AG20443 (cell line): ENCODE measurements at places on chromosomes 1 and 21.

DNA sequence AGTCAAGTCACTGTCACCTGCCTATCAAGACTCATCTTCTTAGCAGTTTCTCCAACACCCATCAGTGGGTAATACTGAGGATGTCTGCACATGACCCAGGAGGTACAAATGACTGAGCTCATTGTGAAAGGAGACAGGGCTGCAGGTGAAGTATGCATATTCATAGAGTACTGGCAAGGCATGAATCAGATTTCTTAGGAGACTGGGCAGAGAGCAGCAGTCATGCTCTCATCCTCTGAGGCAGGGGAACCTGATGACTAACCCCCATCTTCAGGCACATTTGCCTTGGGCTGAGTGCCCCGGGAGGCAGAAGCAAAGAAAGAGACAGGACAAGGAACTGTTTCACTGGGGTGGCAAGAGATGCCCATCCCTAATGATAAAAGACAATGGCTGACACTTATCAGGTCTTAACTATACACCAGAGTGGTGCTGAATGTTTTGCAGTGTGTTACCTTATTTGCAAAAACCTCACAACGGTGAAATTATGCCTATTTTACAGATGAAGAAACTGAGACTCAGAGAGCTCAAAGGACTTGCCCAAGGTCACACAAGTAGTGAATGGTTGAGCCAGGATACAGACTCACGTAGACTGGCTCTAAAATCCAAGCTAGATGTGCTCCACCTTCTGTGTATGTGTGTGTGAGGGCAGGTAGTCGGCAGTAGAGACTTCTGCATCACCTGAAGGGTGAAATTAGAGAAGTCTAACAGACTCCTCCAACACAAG is 9.2 kb upstream of the GRHL3 start:
- peak; percentile 18 for DNase-seq

- no peak for DNase-seq
Observed at GRCh38 chr1:53303726-53304515, 23.9 kb downstream of the LRP8 start.

DNA sequence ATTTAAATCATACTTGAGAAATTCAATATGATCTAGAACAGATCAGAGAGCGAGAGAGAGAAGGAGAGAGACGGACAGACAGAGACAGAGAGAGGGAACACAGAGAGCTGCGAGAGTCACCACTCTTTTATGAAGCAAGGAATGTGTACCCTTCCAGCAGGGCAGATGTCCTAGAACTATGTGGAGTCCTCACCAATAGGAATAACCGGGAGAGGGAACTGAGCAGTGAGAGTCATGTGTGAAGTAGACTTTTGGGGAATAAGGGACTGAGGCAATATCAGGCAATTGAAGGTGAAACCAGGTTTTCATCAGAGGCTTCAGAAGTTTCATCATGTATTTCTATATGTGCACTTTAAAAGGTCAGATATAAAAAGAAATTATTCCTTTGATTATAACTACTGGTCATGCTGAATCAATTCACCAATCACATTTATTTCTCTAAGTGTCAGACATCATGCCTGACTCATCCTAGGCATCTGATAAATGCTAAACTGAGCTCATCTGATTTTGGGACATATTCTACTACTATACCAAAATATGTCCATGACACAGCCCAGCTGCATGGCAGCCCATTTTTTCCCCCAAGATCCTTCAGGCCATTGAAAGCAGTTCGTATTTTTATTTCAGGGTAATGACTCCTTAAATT is 22.4 kb downstream of the VTCN1 start:
- DNase-seq, result peak; percentile 47

- DNase-seq, result peak; percentile 34
Observed at GRCh38 chr1:3170561-3171453, 101.8 kb downstream of the PRDM16 start.

DNA sequence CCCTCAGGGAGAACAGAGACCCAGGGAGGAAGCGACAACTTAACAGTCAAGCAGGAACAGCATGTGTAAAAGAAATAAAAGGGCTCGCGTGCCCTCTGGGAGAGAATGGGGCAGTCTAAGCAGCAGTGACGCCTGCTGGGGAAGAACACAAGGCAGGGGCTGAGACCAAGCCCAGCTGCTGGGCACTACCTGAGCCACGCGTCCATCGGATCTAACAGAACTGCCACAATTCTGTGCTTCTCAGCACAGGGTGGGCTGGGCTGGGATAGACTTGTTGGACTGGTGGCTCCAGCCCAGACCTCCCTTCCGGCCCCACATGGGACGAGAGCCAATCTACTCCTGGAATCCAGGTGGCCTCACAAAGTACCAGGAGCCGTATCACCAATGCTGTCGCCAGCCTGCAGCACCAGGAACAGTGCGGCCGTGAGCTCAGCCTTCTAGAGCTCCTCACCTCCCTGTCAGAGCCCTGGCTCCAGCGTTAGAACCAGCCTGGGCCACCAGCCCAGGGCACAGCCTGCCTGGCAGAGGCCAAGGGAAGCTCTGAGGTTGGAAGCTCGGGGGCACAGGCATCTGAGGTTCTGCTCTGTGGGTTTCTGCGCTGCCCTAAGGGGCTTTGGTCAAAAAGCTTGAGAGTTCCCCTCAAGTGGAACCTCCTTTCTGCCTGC is 7.4 kb downstream of the LRRC47 start:
- no peak for DNase-seq

DNA sequence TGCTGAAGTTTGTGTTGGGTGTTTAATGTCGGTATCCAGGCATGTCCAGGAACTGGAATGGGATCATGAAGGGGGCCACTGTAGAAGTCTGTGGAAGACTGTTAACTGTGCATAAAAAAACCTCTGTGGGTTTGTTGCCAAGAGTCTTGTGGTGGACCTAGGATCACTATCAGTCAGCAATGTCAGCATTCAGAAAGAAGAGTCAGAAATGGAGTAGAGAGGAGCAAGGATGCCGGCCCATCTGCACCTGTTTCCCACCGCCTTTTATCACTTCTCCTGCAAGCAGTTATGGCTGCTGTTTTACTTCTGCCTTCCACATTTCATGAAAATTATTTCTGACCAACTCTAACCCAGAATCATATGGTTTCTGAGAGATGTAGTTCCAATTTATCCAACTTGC is 36.7 kb downstream of the CLCA4 start:
- DNase-seq, result no peak

- DNase-seq, result no peak
Observed at GRCh38 chr1:43419627-43420425, 30.1 kb downstream of the SZT2 start.

- DNase-seq, result peak; percentile 6
Observed at GRCh38 chr1:188782220-188782841, 1695.3 kb downstream of the BRINP3 start.

DNA sequence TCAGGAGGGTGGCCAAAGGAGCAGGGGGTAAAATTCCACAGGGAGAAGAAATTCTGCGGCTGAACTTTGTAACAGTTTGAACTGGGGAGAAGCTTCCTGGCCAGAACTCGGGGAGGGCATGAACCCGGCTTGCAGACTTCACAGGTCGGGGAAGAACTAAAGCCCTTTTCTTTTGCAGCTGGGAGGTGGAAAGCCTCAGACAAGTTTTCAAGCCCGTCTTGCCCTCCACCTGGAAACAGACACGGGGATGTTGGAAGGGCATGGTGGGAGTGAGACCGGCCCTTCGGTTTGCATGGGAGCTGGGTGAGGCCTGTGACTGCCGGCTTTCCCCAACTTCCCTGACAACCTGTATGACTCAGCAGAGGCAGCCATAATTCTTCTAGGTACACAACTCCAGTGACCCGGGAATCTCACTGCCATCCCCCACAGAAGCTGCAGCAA is 11.3 kb downstream of the THEM4 start:
- no peak for DNase-seq

DNA sequence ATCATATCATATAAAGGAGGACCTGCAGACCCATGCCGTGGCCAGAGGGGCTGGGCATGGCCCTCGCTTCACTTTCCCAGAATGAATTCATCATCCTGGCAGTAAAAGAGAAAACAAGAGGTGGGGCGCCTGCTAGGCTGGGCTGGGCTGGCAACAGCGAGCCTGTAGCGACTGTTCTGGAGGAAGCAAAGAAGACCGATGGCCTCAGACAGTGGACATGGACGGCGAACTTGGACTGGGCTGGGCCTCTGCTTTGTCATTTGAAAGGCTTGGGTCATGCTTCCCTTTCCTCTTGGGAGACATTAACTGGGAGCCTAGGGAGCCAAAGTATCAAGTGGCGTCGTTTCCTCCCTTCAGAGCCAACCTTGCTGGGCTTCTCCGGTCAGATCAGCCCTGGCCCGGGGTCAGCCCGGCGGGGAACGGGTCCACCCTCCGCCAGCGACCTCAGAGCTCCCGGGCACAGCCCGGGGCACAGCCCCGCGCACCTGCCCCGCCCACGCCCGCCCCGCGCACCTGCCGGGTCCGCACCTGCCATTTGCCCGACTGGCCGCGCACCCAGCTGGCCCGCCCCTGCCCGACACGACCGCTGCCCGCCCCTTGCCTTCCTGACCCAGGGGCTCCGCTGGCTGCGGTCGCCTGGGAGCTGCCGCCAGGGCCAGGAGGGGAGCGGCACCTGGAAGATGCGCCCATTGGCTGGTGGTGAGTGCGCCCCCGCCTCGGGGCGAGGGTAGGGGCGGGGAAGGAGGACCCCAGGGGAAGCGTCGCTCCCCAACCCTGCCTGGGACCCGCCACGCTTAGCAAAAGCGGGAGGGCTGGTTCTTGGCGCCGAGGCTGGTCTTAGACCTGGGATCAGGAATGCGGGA is at the start of gene FAM3B:
Gene FAM3B (plus strand): TSS at position 602 of the 863 bp plus-strand sequence. CDS start 79 bp downstream, at position 681.
- no peak for DNase-seq

- no peak for DNase-seq
Observed at GRCh38 chr1:56625819-56626440, 19.2 kb upstream of the PRKAA2 start.

DNA sequence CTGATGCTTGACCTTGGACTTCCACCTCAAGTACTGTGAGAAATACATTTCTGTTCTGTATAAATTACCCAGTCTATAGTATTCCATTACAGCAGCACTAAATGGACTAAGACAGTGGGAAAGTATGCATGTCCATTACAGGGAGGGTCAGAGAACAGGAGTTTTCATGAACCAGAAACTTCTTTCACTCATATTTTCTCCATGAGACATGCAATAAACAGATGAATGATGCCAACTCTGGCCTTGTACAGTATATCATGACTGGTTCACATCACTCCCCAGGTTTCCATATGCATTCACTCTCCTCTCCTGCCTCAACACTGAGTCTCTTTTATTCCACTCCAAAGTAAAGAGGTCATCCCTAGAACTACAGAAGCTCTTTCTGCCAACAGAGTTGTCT is 4.5 kb upstream of the IFI16 start:
- DNase-seq, result no peak

DNA sequence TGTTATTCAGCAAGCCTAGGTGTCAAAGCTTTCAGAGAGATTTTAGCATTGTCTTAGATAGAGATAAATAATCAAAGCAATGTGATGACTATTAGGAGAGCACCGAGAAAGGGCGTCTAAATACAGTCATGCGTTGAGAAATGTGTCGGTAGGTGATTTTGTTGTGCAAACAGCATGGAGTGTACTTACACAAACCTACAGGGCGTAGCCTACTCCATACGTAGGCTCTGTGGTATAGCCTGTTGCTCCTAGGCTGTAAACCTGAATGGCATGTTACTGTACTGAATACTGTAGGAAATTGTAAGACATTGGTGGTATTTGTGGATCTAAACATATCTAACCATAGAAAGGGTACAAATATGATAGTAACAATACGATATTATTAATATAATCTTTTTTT is 31.8 kb downstream of the KIF1B start:
- DNase-seq, result no peak

DNA sequence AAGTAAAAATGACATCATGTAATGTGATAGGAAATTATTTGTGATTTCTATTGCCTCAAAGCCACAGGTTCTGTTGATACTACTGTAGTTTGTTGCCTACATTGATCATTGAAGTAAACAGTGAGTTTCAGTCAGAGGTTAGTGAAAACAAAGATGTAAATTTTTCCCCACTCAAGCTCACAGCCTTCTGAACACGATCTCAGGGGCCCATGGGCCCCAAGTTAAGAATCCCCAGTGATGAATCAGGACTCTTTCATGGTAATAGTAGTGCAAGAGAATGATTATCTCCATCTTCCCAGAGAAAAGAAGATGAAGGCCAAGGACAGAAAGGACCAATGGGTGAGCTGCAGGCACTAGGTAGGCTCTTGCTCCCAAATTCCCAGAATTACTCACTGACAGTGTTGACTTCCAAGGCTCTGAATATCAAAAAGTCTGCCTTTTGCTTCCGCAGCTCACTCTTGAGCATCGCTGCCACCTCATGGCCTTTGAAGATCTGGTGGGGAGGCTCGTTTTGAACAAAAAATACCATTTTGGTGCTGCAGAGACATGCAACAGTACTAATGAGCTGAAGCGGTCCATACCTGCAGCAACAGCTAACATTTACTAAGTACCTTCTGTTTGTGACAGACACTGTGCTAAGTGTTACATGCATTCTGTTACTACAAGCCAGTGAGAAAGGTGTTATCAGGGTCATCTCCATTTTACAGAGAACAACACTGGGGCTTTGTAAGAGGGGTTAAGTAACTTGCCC is 113.3 kb downstream of the KIAA0319L start:
- DNase-seq, result no peak
